ENCODE measurements at places on chromosomes 6 and 20.

GRCh38 chr6:157438611-157439111 is 57.7 kb downstream of the ZDHHC14 start:
- DNase-seq: no peak

DNA sequence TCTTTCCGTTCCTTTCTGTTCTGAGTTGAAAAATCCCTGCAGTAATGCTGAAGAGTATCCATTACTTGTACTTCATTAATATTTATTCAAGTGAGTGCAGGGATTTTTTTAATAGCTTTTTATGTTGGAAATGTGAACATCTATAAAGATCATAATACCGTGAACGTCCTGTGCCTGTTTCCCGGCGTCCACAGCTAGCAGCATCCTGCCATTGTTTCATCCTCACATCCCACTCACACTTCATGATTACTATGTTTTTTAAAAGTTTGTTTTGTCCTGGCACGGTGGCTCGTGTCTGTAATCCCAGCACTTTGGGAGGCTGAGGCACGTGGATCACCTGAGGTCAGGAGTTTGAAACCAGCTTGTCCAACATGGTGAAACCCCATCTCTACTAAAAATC is 54.3 kb downstream of the SASH1 start:
- DNase-seq: no peak

GRCh38 chr6:39956936-39957335 is 22.7 kb upstream of the MOCS1 start:
- DNase-seq: no peak

DNA sequence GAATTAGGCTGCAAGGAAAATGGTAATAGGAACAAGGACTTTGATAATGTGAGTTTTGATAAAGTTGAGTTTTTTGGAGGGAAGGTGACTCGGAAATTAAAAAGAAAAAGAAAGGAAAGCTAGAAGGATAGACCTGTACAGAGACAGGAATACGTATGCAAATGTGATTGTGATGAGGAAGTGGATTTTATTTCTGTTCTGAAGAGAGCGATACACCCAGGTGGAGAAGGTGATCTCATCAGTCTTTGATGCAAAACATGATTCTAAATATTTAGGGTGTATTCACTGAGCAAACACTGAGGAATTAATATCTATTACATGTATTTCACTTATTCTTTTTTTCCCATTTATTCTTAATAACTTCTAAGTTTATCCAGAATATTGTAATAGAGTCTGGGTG is 9.2 kb upstream of the PLEKHG1 start:
- no peak for DNase-seq

GRCh38 chr6:125392682-125393081 is 90.9 kb upstream of the HDDC2 start:
- no peak for DNase-seq

- no peak for DNase-seq
These were observed 718.9 kb downstream of the EYS start for GRCh38 chr6:64988148-64988547.

- DNase-seq: no peak
These were observed 210.6 kb upstream of the PLCB4 start for GRCh38 chr20:8858181-8858787.

DNA sequence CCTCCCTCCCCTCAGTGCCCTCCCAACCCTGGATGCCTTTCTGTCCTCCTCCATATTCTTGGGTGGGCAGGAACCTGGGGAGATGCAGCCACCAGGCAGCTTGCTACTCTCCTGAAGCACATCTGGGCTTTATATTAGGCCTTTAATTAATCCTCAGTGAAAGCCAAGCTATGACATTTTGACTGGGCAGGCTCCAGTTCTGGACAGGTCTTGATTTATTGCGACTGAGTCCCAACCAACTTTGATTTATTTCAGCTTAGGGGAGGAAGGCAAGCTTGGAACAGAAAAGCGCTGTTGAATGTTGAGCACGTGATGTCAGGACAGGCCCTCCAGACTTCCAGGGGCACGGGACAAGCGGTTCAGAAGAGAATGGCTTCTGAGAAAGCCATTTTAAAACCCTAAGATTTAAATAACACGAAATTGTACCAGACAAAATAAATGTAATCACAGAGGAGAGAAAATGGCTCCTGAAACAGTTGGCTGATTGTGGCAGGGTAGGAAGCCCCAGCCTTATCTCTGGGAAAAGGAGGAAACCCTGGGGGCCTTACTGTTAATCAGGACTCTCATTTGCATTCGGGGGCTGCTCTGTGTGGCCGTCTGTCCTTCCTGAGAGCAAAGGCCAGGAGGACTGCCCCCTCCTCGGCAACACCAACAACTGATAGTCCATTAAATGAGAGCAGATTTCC is 294.2 kb downstream of the FOXC1 start:
- no peak for DNase-seq

GRCh38 chr6:145539831-145540230 is 195.5 kb downstream of the EPM2A start:
- no peak for DNase-seq

DNA sequence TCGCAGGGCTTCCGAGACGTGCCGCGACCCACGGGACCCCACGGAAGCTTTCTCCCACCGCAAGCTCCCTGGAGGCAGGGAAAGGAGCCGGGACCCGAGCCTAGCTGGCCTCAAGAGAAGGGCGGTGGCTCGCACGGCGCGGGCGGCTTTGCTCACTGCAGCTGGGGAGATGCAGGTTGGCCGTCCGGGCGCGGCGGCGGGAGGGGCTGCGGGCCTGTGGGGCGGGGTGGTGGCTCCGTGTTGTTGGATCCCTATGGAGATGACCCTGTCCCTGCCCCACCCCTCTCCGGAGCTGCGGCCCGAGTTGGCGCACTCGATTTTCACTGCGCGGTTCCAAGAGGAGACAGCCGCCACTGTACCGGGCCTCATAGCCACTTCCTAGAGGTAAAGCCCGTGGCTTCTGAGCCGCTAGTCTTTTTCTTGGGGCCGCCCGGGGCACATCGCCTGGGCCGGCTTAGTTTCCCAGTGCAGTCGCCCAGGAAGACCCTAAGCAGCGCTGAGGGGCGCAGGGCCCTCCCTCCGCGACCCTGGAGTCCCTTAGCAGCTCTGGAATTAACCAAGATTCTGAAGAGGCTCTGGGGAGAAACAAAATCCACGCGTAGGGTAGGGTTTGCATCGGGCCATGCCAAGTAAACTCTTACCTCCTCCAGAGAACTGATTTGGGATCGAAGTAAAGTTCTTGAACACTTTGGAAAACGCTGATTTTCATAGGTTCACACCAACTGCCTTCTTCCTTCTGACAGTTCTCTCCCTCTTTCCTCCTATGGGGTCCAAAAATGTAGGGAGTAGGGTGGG is at the start of gene ECT2L:
Gene ECT2L (plus strand): TSS at position 279 of the 795 bp plus-strand sequence. CDS start 17,188 bp downstream, outside the sequence.
- DNase-seq: no peak

DNA sequence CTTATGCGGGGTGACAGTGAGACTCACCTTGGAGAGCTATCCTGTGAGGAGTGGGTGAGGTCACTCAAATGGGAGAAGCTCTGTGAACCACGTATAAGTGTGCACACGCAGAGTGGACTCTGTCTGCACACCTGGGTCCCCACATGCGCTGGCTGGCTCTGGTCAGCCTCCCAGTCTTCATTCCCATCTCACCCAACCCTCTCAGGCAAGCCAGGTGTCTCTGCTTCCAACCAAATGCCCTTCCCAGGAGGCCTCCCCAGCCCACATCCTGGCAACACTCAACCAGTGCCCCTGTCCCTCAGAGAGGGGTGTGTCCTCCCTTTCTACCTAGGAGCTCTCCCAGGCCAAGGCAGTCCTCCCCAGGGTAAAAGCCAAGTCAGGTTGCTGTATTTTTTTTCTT is 8.0 kb upstream of the PI16 start:
- DNase-seq: no peak

DNA sequence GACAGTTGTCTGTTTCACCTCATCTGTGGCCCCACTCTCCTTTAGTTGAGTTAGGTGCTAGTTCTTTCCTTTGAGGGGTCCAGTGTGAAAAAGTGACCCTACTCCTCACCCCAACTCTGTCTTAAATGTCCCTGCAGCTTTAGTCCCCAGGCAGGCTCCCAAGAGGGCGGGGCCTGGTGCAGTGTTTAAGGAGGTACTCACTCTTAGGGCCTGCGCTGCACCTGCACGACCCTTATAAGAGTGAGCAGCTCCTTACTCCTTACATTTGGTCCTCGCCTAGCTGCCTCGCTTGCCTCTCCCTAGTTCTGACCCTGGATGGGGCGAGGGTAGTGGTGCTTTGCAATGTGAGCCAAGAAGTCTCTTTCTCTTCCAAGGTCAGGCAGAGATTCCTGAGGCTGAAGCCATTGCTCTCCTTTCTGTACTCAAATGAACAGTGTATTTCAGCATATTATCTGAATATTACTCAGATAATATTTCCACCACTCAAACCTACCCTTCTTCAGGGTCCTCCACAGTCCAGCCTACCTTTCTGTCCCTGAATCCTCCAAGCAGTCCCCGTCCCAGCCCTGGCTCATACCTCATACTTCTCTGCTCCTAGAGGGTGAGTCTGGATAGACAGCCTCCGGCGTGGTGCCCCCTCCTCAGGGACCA is 11.9 kb upstream of the VEGFA start:
- DNase-seq: no peak

DNA sequence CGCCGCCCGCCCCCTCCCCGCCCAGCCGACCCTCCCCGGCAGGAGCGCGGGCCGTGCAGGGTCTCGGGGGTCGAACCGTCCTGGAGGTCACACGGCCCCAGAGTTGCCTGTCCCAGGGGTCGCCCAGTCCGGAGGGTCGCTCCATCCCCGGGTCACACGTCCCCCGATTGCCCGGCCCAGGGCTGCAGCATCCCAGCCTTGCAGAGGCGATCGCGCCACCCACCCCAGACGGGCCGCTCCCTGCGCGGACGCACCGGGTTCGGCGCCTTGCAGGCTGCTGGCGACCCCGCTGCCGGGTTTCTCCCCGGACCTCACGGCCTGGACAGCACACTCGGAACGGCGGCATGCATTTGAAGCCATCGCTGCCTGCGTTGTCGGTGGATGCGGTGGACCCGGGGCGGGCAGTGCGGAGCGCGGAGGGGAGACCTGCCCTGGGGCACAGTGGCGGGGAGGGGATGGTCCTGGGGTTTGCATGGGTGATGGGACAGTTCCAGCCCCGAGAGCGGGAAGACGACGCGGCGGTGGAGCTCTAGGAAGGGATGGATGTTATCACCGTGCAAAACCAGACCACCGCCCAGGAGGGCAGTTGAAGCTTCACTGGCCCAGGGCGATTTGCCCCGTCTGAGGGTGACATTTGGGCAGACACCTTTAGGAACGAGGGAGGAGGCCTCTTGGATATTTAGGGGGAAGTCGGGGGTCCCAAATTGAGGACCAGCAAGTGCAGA is 22.7 kb upstream of the FRMD1 start:
- DNase-seq: no peak

DNA sequence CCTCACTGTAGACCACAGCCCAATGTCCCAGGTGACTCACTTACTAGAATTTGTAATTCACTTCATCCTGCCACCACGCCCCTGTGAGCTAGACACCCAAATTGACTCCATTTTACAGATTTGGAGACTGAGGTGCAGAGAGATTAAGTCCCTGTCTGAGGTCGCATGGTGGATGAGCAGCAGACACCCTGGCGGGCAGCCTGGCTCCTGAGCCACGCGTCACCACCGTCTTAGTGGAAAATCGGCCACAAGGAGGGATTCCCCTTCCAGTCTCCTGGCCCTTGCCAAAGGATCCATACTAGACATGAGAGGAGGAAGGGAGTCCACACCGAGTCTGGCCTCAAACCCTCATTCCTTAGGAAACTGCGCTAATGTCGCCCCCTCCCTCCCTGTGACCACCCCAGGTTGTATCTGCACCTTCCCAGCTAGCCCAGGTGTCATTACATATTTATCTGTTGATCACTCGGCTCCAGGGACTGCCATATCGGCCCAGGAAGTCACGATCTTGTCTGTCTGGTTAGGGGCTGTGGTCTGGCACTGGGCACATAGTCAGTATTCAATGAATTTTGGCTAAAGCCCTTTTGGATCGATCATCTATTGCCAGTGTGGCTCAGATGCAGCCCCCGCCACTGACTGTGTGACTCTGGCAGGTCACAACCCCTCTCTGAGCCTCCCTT is 25.7 kb upstream of the PTGIS start:
- peak; percentile 79 for DNase-seq

GRCh38 chr6:21033575-21034026 is 499.3 kb downstream of the CDKAL1 start:
- DNase-seq: no peak

DNA sequence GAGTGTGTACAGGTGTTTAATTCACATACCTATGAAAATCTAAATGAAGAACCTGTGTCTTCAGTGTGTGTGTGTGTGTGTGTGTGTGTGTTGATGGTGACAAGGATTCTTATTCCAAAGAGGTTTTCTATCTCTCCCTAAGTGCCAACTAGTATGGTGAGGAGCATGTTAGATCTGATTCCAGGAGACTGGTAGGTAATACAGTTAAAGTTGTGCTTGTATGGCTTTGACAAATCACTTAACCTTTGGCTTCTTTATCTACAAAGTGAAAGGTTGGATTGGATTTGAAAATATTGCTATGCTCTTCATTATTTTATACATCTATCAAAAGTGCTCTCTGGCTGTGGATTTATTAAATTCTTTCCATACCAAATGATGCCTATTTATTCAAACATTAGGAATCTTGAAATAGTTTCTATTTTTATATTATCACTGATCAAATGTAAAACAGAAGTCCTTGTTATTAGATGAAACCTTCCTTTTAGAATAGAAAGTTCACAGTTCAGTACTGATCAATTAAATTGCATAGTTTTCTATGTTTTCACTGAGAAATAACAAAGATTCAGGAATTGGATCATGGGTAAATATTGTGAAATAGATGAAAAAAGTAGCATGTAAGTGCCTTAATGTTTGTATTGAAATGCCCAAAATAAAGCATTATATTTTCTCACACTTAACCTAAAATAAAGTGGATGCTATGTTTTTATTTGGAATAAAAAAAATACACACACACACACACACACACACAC is 84.4 kb upstream of the MLIP start:
- no peak for DNase-seq

- no peak for DNase-seq
These were observed 615.3 kb downstream of the TFAP2A start for GRCh38 chr6:9799582-9799981.

DNA sequence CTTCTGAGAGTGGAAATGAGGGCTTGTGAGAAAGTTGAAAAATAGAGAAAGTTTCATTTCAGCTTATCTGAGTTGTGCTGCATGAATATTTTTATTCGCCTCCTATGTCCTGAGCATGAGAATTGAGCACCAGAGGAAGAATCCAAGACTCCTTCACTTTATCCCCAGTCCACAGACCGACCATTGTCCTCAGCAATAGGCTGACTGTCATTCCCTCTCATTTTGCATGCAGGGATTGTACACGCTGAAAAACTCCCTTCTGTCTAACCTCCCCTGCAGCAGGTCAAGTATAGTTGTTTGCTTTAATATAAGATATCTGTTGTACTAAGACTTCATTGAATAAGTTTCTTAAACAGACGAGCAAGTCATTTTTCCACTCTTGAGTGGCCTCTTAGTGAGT is 437.6 kb downstream of the PRKN start:
- DNase-seq: no peak

DNA sequence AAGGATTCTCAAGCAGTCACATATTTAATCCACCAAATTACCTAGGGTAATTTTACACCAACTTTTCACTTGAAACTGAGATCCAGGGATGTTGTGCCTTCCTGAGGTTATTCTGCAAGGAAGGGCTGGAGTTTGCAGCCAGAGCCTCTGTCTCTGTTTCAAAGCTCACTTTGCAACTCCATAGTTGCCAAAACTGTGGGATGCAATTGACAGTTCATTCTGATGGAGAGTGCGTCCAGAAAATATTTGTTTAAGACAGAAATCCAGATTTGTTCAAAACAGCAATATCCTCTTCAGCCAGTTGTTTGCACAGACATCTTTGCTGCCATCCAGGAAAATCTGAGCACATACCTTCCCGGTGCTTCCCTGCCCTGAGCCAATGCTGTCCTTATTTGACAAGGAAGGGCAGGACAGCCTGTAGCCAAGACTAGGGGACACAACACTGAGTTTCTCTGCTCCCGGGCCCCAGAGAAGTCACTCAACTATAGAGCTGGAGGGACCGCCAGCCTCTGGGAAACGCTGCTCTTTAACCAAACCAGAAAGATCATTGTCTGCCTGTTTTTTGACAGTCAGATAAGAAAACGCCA is 297.4 kb downstream of the HIVEP2 start:
- DNase-seq: no peak
